ENCODE measurements at places on chromosomes 1 and 21. TPM values are rescaled to one million over a fixed set of nuclear protein-coding genes. Genes with fewer than 3 reads are reported as not detected.

APOBEC4 gene
- not detected for total RNA-seq

DNA sequence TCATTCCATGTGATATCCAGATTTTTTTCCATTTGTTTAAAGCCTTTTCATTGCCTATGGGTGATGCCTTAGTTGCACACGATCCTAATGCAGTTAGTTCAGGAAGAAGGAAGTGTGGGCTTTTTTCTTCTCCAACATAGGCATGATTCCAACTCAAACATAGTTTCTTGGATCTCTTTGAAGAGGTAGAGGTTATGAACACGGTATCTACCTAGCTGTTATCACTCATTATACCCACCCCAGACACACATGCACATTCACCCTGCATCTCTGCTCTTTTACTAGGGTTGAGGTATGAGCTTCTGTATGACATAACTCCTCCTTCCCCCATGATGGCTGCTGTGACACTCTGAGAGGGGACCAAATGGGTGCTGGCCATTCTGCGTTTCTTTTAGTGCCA lies 122.1 kb upstream of the ZNF648 start:
- DNase-seq = no peak

- no peak for DNase-seq
Observed at GRCh38 chr1:172447641-172448040, 3.8 kb upstream of the PIGC start.

LENEP gene
- total RNA-seq = not detected

DNA sequence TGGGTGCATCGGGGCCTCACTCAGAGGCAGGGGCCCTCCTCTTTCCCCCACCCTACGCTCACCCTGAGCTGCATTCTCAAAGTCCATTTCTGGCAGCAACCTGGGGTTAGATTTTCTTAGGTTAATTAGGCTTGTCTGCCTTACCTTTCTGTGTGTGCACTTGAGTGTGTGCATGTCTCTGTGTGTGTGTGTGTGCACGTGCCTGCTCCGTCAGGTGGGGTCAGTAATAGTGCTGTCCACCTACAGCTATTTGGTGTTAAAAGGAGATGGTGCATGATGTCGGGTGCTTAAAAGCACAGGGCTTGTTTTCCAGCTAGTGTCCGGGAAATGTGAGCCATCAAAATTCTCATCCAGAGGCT lies 257.9 kb downstream of the CAMTA1 start:
- no peak for DNase-seq

GRCh38 chr21:35026153-35026500 lies 23.0 kb downstream of the RUNX1 start:
- DNase-seq = peak; percentile 68

GRCh38 chr1:21335088-21335691 lies 44.9 kb upstream of the ECE1 start:
- no peak for DNase-seq

- DNase-seq = no peak
Observed at GRCh38 chr1:6517435-6517851, 26.0 kb upstream of the PLEKHG5 start.

LY9 gene
- total RNA-seq = not detected
